ENCODE measurements at places on chromosomes 5 and 9.

GRCh38 chr9:107712390-107712789 is 222.8 kb upstream of the KLF4 start:
- DNase-seq: peak; percentile 31
- no peaks in the 10 kb centered on the region for H3K36me3 ChIP-seq
- H3K4me1 ChIP-seq: peaks cover 5% of the 10 kb centered on the region
- H3K27ac ChIP-seq: peak overlapping the region; percentile 72
- H3K4me3 ChIP-seq: no peak overlapping the region
- no peaks in the 10 kb centered on the region for H3K27me3 ChIP-seq

DNA sequence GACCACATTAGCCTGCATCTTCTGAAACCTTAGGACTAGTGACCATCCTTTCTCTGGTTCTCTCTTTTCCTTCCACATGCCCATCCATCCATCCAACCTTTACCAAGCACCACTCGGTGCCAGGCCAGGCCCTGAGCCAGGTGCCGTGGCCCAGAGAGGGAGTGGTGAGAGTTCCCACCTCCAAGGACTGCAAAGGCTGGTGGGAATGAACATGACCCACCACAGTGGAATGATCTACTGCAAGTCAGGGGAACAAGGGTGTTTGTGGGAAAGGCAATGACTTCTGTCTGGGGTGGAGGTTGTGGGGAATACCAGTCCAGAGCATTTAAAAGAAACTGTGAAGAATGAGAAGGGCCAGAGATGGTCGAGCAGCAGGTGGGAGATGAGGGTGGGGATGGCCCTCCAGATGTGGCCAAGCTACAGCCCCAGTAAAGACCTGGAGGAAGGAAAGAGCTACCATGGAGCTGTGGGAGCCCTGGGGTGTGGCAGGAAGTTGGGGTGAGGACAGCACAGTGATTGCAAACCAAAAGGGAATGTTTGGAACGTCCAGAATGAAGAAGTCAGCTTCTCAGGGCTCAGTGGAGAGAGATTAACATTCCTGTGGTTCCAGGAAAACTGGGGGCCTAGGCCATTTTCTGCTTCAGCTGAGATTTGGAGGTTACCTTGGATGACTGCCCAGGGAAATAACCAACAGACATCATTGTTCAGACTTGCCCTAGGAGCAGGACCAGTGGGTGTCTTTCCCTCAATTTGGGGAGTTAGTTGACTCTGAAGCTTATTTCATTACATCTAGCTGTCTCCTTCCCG is 30.7 kb upstream of the CORO2A start:
- H3K36me3 ChIP-seq: no peaks in the 10 kb centered on the region
- H3K27me3 ChIP-seq: no peaks in the 10 kb centered on the region
- peaks cover 35% of the 10 kb centered on the region for H3K4me1 ChIP-seq

GRCh38 chr5:32217886-32218396 is 43.8 kb upstream of the GOLPH3 start:
- H3K4me1 ChIP-seq: no peaks in the 10 kb centered on the region
- peak; percentile 56 for DNase-seq
- H3K27me3 ChIP-seq: no peaks in the 10 kb centered on the region
- peak overlapping the region; percentile 40 for H3K27ac ChIP-seq
- no peaks in the 10 kb centered on the region for H3K36me3 ChIP-seq

GRCh38 chr9:137070201-137070905 is at the start of gene SAPCD2:
SAPCD2 (minus strand) TSS chr9:137070557; CDS start chr9:137070460, 97 bp downstream.
- H3K27me3 ChIP-seq: no peaks in the 10 kb centered on the region
- peak within 1 kb of the TSS; percentile 41 for H3K4me3 ChIP-seq
- H3K36me3 ChIP-seq: no peaks in the 10 kb centered on the region
- peaks cover 3% of the 10 kb centered on the region for H3K4me1 ChIP-seq
- H3K27ac ChIP-seq: peak within 1 kb of the TSS; percentile 49

DNA sequence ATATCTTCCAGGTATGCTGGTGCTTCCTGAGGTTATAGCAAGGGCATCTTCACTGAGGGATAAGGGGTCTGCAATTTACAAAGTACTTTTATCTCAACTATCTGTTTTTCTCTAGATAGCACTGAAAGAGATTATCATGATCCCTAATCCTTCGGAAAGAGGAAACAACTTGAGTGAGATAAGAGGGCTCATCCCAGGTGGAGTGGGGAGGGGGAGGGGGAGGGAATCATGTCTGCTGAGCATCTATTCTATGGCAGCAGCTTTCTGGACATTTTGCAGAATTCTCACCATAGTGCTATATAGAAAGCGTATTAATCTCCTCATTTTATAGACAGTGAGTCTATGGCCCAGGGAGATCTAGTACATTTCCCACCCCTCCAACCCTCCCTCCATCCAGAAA is 5.9 kb downstream of the TNFSF15 start:
- peaks cover 28% of the 10 kb centered on the region for H3K4me1 ChIP-seq
- no peaks in the 10 kb centered on the region for H3K36me3 ChIP-seq
- no peak for DNase-seq
- H3K4me3 ChIP-seq: no peak overlapping the region
- H3K27me3 ChIP-seq: no peaks in the 10 kb centered on the region
- peak overlapping the region; percentile 30 for H3K27ac ChIP-seq

- no peak overlapping the region for H3K4me3 ChIP-seq
- H3K27me3 ChIP-seq: no peaks in the 10 kb centered on the region
- peak; percentile 58 for DNase-seq
- peak overlapping the region; percentile 84 for H3K27ac ChIP-seq
These were observed 229.5 kb upstream of the PAPPA start for GRCh38 chr9:115923903-115924668.

GRCh38 chr9:18703151-18703900 is 229.4 kb downstream of the ADAMTSL1 start:
- no peaks in the 10 kb centered on the region for H3K36me3 ChIP-seq
- H3K27ac ChIP-seq: no peak overlapping the region
- H3K27me3 ChIP-seq: no peaks in the 10 kb centered on the region
- DNase-seq: no peak
- H3K4me3 ChIP-seq: no peak overlapping the region

DNA sequence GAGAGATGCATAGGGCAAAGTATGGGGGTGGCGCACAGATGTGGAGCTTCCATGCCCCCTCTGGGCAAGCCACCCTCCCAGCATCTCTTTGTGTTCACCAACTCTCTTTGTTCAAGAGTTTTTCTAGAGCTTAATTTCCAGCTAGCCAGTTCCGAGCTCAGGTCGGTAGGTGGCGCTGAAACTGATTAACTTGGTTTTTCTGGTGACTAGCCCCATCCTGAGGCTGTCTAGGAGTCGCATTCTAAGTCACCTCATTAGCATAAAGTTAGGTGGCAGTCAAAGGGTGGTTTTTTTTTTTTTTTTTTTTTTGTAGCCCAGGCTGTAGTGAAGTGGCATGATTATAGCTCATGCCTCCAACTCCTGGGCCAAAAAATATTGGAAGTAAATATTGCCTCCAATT is 476.4 kb downstream of the KDM4C start:
- H3K4me3 ChIP-seq: no peak overlapping the region
- peaks cover 9% of the 10 kb centered on the region for H3K27me3 ChIP-seq
- no peaks in the 10 kb centered on the region for H3K4me1 ChIP-seq
- H3K36me3 ChIP-seq: no peaks in the 10 kb centered on the region
- DNase-seq: peak; percentile 48

DNA sequence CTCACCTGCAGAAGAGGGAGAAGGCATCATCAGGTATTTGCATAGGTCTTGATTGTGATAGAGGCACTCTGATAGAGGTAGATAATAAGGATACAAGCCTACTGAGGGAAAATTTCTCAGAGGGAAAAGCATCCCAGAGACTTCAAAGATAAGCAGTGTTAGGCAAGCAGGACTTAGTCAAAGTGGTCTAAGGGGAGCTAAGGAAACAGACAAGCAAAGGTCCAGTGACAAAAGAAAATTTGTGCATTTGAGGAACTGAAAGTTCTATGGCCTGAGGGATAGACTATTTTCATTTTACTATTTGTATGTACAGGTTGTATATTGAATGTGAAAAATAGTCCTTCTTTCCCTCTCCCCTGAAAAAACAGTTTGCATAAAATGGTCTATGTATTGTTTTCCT is 27.4 kb downstream of the OXCT1 start:
- DNase-seq: no peak
- H3K4me1 ChIP-seq: no peaks in the 10 kb centered on the region
- no peak overlapping the region for H3K4me3 ChIP-seq
- no peak overlapping the region for H3K27ac ChIP-seq

Data from hepatocyte (in vitro differentiated cells).